ENCODE measurements at places on chromosomes 13 and 19.

GRCh38 chr13:24228852-24229458 lies 68.4 kb downstream of the SPATA13 start:
- peak; percentile 81 for DNase-seq

GRCh38 chr19:30742406-30742938 lies 370.3 kb downstream of the ZNF536 start:
- no peak for DNase-seq

DNA sequence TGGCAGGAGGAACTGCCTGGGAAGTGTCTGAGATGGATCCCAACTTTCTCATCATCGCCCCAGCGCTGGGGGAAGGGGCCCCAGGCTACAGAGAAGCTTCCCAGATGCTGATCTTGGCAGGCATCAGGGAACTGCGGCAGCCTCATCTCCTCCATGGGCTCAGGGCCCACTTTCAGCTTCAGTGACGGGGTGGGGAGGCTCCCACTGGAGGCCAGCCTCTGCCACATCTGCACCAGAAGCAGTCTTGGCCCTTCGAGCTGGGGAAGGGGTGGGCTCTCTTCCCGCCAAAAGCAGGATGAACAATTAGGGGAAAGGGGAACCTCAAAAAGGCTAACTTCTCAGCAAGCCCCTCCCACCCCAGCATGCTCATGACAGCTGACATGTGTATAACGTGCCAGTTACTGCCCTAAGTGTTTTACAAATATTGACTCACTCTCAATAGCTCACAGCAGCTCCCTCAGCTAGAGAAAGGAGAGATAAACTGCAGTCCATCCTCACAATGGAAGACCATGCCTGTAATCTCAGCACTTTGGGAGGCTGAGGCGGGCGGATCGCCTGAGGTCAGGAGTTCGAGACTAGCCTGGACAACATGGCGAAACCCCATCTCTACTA lies 7.1 kb upstream of the S1PR2 start:
- DNase-seq, result peak; percentile 81

- DNase-seq, result no peak
Measured at GRCh38 chr13:24129914-24130774, 30.4 kb upstream of the SPATA13 start.

DNA sequence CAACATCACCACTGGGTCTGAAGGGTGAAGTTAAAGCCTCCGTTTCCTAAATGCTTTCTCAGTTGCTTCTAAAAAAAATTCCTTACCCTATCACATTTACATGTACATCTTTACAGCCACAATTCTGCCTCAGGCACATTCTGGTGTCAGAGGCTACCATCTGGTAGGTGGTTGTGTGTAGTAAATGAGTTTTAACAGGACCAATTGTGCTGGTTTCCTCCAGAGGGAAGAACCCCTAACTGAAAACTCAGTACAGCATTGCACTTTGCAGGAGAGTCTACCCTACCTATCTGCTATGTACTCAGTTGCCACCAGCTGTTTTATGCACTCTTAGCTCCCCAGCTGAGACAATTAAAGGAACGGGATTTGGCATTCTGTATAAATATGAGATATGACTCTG lies 1576.5 kb downstream of the PCDH9 start:
- DNase-seq, result no peak

DNA sequence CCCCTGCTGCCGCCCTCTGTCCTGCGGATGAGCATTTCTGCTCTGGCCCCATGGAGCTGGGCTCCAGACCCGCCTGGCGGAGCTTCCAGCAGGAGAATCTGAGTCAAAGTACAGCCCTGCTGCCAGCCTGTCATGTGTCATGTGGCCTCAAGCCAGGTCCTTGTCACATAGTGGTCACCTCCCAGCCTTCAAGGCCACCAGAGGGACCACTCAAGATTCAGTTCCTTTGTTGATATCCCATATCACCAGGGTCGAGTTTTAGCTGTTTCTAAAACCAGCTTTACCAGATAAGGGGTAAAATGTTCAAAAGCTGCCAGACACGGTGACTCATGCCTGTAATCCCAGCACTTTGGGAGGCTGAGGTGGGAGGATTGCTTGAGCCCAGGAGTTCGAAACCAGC lies 13.4 kb downstream of the THOP1 start:
- no peak for DNase-seq

DNA sequence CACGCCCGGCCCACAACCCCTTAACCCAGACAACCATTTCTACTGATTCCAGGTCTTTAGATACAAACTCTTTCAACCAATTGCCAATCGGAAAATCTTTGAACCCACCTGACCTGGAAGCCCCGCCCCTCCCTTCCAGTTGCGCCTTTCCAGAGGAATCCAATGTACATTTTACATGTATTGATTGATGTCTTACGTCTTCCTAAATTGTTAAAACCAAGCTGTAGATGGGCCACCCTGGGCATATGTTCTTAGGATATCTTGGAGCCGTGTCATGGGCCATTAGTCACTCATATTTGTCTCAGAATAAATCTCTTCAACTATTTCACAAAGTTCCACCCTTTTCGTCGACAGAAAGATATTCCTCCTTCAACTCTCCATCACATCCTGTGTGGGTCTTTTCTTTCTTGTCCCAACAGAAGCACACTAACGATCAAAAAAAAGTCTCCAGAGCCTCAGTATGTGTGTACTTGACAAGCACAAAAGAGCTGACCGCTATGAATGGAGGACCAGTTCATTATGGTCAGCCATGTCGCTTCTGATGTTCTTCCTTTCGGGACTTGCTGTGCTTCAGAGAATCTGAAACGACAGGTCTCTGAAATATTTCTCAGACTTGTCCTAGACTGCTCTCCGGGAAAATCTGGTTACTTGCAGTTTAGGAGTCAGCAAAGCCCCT lies 601 bp upstream of the ZNF749 start:
- peak; percentile 57 for DNase-seq

DNA sequence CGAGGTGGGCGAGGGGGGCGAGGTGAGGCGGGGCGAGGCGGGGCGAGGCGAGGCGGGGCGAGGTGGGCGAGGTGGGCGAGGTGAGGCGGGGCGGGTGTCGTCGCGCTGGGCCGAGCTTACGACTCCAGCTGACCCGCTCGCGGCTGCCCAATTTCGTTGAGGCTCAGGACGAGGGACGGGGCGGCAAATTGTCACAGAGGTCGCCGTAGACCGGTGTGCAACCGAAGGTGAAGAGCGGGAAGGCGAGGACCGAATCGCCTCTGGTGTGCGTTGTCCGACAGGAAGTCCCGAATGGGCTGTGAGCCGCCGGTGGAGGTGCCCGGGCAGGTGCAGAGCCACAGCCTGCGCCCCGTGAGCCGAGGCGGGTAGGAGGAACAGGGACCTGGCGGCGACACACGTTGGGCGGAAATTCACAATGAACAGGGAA lies at the start of gene LACC1:
LACC1 (plus strand) TSS at position 150 of the 427 bp plus-strand sequence. CDS start 1,082 bp downstream, outside the sequence.
- DNase-seq, result peak; percentile 16

GRCh38 chr19:39342647-39343305 lies 555 bp downstream of the SAMD4B start:
- peak; percentile 19 for DNase-seq

GRCh38 chr13:113816946-113817859 lies 46.7 kb downstream of the GAS6 start:
- peak; percentile 85 for DNase-seq

GRCh38 chr13:45492538-45492937 lies 27.8 kb downstream of the COG3 start:
- peak; percentile 16 for DNase-seq

- no peak for DNase-seq
Measured at GRCh38 chr13:21445759-21446158, 13.3 kb downstream of the ZDHHC20 start.

GRCh38 chr13:27295096-27295495 lies 24.5 kb downstream of the RASL11A start:
- no peak for DNase-seq

DNA sequence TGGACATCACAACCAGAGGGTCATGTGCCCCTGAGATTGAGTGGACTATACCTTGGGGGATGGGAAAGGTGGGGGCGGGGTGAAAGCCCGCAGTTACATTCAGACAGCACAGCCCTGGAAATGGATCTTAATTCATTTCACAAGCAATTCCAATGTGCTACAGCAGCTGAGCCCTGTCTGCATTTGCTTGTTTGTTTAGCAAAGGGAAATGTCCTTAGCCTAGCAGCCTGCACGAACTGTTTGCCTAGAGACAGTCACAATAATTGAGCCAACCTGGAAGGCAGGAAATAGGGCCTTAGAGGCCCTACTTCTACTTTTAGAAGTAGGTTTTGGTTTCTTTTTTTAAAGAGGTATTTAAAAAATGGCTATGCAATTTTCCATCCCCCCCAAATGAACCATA lies 177.3 kb upstream of the KL start:
- peak; percentile 29 for DNase-seq

DNA sequence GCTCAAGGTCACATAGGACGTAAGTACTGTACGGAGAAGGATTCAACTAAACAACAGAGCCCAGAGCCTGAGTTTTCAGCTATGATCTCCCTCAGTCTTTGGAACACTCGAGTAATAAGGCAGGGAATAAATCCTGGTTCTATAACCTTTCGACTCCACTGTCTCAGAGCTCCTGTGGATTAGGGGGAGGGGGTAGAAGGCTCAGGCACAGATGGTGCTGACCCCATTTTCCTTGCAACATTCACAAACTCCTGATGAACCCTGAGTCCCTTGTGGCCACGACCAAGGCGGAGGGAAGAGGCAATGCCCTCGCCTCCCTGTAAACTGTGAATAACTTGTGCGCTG lies 21.4 kb downstream of the NOVA2 start:
- DNase-seq, result no peak

GRCh38 chr13:39217471-39217870 lies 179.2 kb downstream of the NHLRC3 start:
- DNase-seq, result no peak

- DNase-seq, result peak; percentile 30
Measured at GRCh38 chr19:9431475-9431874, 3.9 kb downstream of the ZNF266 start.

GRCh38 chr13:43077046-43077445 lies 53.7 kb downstream of the DNAJC15 start:
- no peak for DNase-seq

- DNase-seq, result peak; percentile 100
Measured at GRCh38 chr19:41263850-41264580, at the start of gene HNRNPUL1. TSS of gene HNRNPUL1 (plus strand) at chr19:41264372. CDS start at chr19:41264504, 132 bp downstream.

DNA sequence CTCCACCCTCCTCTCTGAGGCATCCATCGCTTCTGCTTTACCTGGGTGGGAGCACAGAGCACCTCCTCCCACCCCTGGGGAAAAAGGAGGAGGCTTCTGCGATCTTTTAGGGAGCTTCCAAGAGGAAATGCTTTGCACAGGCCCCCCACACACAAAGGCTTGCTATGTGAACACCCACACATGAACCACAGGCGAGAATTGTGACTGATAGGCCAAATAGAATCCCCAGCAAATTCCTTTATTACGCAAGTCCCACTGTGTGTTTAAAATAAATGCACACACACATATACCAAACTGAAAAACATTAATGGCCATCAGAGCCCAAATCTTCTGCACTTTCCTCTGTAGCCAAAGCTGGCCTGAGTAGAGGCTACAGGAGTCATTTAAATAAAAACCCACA lies 50.6 kb downstream of the HSPH1 start:
- peak; percentile 23 for DNase-seq

DNA sequence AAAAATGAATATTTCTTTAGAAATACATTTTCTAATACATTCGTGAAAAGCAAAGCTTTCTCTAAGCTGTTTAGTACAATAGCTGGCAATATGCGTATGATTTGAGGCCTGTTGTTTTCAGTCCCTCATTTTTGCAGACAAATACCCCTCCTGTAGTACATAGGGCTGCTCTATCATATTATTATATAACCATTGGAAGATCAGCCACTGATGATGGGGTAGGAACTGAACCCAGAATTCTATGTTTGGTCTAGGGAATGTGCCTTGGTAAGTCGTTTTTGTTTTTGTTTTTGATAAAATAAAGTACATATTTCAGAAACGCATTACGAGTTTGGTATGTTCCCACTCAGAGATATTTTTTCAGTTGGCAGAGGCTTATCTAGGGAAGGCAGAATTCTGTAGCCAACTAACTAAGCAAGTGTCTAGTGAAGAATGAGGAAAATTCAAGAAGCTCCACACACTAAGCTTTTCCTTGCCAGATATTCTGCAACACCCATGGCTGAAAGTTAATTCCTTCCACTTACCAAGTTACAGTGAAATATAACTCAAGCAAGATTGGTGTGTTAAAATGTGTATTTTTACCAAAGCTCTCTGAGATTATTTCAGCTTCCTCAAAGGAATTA lies 656.9 kb upstream of the MIR17HG start:
- DNase-seq, result peak; percentile 96

GRCh38 chr19:32824191-32824751 lies 45.3 kb downstream of the SLC7A9 start:
- DNase-seq, result no peak

DNA sequence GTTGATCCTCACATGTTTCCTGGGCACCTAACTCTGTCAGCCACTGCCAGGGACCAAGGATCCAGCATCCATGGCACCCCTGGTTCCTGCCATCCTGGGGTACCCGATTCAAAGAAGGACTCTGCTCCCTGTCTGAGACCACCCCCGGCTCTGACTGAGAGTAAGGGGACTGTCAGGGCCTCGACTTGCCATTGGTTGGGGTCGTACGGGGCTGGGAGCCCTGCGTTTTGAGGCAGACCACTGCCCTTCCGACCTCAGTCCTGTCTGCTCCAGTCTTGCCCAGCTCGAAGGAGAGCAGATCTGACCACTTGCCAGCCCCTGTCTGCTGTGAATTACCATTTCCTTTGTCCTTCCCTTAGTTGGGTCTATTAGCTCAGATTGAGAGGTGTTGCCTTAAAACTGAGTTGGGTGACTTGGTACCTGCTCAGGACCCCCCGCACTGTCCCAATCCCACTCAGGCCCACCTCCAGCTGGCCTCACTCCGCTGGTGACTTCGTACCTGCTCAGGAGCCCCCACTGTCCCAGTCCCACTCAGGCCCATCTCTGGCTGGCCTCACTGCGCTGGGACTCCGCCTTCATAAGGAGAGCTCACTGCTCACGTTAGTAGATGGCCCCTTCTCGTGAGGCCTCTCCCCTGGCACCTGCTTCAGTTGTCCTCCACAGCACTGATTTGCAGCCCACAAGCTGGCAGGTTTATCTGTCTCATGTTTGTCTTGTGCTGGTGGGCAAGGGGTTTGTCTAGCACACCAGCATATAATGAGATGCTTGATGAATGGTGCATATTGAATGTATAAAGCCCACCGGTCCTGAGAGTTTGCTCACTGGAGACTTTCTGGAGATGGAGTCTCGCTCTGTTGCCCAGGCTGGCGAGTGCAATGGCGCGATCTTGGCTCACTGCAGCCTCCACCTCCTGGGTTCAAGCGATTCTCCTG lies 3.9 kb downstream of the RPL28 start:
- no peak for DNase-seq

GRCh38 chr19:10966809-10967208 lies 6.0 kb downstream of the SMARCA4 start:
- DNase-seq, result no peak

DNA sequence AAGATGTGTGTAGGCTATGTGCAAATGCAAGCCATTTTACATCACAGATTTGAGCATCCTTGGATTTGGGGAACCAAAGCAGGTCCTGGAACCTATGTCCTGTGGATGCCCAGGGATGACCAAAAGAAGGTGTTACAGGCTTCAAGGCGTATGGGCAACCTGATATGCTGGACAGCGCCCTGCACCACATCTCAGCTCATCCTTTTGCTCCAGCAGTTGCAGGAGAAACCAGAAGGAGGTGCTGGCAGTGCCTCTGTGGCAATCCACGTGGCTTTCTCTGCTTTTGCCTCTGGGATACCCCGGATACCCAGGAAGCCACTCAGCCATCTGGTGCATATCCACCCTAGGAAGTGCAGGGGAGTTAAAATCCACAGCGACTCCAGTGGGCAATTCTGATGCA lies 110.3 kb upstream of the VSTM2B start:
- no peak for DNase-seq

GRCh38 chr19:19487077-19487949 lies 28.0 kb downstream of the TSSK6 start:
- DNase-seq, result no peak

GRCh38 chr13:98966019-98966418 lies 11.8 kb downstream of the DOCK9 start:
- no peak for DNase-seq

- DNase-seq, result no peak
Measured at GRCh38 chr13:99085139-99085807, 107.4 kb upstream of the DOCK9 start.
